ENCODE measurements at places on chromosomes 5 and 9.

- DNase-seq: no peak
Observed at GRCh38 chr5:14660833-14661232, 3.7 kb upstream of the OTULIN start.

GRCh38 chr9:33843312-33843961, 26.5 kb downstream of the UBE2R2 start:
- DNase-seq: no peak

- no peak for DNase-seq
Observed at GRCh38 chr9:89837162-89837933, 232.5 kb downstream of the GADD45G start.

GRCh38 chr9:108783731-108784495, 71.9 kb downstream of the ACTL7B start:
- DNase-seq: no peak

- no peak for DNase-seq
Observed at GRCh38 chr5:4766101-4766500, 374.0 kb upstream of the ADAMTS16 start.

DNA sequence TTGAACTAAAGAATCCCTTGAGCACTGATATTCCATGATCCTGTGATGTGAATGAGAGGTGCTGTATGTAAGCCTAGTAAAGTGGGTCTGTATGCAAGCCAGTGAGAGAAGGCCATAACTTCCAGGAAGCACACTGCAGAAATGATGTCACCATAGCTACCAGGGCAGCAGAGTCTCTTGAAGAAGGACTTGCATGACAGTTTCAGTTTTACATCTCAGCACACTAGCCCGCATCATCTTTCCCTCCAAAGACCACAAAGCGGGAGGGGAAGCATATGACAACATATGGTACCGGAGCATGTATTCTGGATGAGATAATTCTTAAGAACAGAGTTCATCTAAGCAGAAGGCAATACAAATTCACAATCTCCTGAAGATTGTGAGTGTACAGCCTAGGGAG, 37.6 kb upstream of the MAST4 start:
- no peak for DNase-seq

- DNase-seq: no peak
Observed at GRCh38 chr9:79583952-79584654, 12.3 kb downstream of the TLE4 start.

DNA sequence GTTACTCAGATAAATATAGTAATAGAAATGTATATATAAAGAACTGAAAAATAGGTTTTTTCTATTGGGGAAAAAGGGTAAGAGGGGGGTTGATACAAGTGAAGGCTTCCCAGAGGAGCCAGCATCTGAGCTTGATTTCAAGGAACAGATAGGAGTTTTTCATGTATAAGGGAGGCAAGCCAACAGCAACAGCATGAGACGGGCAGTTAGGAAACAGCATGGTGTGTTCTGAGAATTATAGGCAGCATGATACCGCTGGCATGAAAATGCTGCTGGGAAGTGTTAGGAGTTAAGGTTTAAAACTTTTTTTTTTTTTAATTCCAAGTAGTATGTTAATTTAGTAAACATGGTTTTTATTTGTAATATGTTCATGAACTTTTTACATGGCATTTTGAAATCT, 9.7 kb downstream of the CDC37L1 start:
- DNase-seq: no peak

GRCh38 chr9:8052991-8053390, 253.4 kb upstream of the DMAC1 start:
- no peak for DNase-seq

DNA sequence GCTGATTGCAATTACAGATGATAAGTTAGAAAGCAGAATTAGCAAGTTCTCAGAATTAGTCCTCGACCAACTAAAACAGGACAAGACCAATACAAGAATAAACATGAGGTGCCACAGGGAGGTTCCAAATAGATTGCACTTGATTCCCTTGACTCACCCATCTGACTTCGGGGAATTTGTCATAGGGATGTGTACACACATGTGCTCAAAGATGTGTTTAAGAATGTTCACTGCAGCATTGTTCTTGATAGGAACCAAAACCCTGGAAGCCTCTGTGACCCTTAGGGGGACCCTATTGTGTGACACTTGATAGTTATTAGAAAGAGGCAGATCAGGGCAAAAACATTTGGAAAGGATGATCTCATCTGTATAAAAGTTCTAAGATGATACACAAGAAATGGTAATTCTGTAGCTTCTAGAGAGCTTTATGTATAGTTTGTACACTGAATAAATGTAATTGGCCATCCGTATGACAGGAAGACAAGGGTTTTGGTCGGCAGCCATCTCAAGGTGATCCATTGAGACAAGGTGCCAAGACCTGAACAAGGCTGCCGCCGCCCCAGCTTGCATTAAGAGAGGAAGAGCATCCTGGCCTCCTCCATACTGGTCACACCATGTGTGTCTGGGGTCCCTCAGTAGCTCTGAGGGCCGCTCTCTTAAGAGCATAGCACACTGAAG, 48.2 kb upstream of the GARNL3 start:
- no peak for DNase-seq

DNA sequence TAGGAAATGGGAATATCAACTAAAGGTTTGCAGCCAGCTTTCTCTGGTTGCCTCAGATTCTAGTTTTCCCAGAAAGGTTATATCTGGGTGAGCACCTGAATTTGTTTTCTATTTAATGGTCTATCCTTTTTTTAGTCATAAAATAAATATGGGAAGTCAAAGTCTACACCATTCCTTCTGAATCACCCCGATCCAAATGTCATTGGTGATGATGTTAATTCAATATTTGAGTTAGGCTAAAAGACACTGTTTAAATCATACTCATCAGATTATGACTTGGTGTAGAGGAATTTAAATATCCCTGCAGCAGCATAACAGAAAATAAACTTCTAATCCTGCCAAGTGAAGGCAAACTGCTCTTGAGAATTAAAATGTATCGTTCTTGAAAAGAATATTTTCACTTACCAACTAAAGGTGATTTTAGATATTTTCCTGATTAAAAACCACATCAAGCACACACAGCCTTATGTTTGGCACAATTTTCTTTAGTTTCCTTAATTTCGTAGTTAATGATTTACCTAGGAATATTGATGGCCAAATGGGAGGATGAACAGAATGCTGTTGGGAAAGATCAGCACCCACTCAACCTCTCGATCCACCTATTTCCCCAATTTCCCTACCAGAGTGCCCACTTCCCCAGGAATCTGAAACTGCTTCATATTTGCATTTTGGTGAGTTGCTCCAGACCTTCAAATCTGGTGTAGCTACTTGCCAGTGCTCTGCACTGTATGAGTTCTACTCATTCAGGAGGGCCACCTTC, 103.1 kb upstream of the TSLP start:
- DNase-seq: no peak

DNA sequence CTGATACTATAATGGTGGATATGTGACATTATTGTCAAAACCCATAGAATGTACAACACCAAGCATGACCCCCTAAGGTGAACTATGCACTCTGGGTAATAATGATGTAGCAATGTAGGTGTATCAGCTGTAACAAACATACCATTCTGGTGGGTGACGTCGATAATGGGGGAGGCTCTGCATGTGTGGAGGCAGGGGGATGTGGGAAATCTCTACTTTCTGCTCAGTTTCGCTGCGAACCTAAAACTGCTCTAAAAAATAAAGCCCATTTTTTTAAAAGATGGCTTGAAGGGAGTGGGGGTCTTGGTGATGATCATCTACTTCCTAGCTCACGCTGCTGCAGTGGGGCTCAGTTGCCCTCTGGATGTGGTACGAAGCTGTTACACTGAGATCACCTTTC, 51.1 kb downstream of the RASGEF1C start:
- DNase-seq: no peak
